ENCODE measurements at places on chromosomes 2 and 18.

DNA sequence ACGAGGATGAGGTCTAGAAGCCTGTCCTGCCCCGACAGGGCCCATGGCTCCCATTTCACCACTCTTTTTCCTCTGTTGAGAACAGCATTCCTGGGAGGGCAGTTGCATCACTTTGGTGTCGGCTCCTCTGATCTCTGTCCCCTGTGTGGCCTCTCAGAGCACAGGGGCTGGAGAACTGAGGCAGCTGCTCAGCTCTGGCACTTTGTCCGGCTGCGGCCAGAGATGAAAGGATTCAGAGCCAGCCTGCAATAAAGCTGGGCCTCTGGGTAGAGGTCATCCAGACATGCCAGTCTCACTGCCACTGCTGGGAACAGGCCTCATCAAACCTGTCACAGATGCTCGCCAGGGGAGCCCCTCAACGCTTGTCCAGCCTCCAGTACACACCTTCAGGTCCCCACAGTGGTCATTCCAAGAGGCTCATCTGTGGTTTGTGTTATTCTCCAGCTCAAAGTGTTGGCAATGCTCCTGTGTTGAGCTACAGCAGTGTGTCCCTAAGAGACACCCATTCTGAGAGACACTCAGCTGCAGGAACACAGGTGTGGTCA lies 13.1 kb upstream of the ROCK2 start:
- DNase-seq: no peak

GRCh38 chr2:128374001-128374710 lies 55.5 kb upstream of the HS6ST1 start:
- DNase-seq: peak; percentile 51

DNA sequence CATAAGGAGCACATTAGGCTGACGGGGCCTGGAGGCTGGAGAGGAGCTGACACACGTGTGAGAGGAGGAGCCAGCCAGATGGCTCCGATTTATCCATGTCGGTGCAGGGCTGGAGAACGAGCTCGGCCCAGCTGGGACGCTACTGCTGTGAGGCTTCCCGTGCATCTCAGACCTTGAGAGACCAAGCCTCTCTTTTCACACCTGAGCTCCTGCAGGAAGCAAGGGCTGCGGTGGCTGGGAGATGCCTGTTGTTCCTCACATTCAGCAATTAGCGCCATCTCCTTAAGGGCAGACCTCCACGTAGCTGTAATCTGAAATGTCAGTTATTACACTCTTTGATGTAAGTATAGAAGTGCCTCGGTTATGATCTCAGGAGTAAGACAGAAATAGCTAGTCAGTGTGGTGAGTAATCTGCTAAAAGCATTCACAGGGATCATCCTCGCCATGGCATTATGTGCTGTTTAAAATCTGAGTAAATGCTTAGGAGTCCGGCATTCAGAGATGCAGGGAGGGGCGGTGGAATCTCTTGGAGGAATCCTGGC lies 107.9 kb downstream of the PRKCE start:
- DNase-seq: peak; percentile 59

DNA sequence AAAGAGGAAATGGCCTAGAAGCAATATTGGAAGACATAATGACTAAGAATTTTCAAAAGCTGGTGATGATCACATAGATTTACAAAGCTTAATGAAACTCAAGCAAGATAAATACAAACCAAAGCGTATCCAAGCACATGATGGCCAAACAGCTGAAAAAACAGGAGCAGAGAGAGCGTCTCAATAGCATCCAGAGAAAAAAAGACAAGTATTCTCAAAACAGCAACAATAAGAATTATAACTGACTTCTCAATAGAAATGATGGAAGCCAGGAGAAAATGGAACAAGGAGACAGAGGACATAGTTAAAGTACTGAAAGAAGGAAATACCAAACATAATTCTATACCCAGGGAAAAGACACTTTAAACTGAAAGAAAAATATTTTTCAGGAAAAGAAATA lies 437.2 kb upstream of the TNP1 start:
- DNase-seq: no peak

DNA sequence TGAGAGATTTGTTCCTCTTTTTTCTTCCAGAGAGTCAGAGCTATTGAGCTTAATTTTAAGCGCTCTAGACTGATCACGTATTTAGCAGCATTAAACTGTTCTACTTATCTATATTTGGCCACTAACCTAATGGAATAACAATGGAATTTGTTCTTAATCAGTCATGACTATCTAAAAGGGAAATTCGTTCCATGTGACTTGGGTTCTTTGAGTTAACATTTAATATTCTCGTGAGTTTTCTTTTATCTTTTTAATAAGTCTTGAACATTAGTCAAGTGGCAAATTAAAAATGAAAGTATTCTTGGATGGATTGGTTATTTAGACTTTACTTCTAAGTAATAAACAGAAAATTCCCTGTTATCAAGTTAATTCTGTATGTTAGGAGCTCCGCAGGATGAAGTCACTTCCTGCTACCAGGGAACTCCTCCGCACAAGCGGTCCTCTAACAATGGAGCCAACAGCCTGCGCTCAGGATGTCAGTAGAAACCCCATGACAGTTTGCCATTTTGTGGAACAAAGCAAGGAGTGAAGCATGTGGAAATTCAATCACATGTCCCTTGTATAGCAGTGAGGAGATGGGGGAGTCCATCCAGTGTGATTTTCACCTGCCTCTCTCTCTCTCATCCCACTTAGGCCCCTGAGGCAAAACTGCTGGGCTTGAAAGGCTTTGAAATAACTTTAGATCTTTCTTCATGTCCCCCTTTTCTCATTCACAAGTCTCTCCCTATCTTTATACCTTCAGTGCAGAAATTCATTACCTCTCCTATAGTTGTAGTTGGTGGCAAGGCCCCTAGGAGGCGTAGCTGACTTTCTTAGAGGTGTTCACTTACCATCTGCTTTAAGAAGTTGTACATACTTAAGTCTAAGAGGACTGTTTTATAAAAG lies 138.1 kb downstream of the WDR7 start:
- DNase-seq: no peak

GRCh38 chr2:134206573-134206972 lies 47.3 kb upstream of the MGAT5 start:
- no peak for DNase-seq

DNA sequence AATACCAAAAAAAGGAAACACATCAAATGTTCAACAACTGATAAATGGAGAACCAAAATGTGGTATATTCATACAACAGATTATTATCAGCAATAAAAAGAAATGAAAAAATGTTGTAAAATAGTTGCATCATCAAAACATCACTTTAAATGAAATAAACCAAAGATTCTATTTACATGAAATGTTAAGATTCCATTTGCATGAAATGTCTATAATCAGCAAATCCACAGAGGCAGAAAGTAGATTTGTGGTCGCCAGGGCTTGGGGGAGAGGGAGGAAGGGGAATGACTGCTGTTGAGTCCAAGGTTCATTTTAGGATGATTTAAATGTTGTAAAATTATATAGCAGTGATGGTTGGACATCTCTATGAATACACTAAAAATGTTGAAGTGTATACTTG lies 181.9 kb downstream of the RTP5 start:
- DNase-seq: no peak

GRCh38 chr2:234474654-234475053 lies 22.2 kb downstream of the ARL4C start:
- no peak for DNase-seq

DNA sequence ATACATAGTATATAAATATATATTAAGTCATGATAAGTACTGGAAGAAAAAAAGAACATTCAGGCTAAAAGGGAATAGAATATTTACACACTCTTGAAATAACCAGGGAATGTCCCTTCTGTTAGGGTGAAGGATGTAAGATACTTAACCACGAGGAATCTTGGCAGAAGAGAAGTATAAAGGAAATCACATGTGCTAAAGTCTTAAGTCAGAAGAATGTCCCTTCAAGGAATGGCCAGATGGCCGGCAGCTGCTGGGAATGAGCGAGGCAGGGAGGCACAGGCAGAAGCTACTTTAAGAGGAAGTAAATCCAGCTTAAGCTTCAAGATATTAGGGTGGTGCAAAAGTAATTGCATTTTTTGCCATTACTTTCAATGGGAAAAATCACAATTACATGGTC lies 5.5 kb downstream of the CCDC102B start:
- DNase-seq: peak; percentile 95

DNA sequence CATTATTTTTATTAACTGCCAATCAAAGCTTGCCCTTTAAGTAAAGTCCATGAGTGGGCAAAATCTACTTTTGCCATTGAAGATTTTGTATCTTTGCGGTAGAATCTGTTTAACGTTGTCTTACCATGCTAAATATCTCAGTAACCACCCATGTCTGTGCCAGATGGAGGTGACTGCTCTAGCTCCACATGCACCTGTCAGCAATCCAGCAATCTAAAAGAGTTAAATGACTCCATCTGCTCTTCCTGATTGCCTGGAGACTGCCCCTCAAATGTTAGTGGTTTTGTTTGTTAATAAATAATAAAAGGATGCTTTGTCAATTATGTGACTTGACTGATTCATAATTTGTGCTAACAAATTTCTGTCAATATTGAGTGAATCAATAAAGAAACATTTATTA lies 141.7 kb downstream of the RBM43 start:
- DNase-seq: no peak

DNA sequence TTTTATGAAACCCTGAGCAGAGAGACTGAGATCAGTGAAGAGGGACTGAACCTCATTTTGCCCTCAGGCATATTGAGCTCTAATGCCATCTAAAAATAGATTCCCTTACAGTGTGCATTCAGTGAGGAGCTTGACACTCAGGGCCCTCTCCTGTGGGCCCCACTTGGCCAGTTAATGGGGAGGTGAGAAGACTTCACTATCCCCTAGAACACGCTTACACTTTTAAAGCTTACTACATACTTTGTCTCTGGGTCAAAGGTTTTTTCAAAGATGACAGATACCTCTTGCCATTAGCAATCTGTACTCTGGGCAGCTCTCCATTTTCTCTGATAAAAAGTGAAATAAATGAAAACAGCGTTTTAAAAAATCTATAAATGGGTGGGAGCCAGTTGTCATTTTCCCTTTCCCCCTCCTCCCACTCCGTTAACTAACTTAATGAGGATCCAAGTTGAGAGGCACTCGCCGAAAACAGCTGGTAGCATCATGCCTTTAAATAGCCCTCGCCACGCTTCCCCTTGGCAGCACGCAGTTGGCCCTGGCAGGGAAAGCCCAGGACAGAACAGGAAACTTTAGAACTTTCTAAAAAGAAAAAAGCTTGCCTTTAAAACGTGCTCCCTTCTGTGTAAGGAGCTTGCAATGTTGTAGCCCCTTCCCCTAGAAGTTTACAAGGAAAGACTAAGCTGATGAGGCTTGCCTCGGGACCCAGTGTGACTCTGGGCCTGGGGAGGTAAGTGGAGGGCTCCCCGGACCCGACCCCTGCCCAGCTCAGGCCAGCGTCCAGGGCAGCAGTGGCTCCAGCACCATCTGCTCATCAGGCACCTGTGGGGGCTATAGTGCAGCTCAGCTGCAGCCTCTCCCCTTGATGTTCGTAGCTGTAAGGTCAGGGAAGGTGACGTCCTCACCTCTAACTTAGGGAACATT lies 58.8 kb upstream of the FOSL2 start:
- no peak for DNase-seq

DNA sequence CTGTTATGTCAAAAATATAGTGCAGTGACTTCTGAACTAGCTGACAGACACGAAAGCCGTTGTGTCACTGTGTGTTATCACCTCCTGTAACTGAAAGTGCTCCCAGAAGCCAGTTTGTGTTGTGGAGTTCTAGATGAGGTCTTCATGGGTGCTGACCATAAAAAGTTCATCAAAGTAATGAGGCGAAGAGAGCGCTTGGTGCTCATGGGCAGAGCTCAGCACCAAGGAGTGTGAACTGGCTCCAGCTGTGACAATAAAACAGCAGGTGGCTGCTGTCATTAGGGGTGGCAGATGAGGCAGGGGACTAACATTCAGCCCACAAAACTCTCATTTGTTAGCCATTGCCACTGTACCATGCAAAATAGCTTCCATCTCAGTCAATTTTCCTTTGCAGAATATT lies 151.1 kb downstream of the ZNF407 start:
- DNase-seq: no peak

DNA sequence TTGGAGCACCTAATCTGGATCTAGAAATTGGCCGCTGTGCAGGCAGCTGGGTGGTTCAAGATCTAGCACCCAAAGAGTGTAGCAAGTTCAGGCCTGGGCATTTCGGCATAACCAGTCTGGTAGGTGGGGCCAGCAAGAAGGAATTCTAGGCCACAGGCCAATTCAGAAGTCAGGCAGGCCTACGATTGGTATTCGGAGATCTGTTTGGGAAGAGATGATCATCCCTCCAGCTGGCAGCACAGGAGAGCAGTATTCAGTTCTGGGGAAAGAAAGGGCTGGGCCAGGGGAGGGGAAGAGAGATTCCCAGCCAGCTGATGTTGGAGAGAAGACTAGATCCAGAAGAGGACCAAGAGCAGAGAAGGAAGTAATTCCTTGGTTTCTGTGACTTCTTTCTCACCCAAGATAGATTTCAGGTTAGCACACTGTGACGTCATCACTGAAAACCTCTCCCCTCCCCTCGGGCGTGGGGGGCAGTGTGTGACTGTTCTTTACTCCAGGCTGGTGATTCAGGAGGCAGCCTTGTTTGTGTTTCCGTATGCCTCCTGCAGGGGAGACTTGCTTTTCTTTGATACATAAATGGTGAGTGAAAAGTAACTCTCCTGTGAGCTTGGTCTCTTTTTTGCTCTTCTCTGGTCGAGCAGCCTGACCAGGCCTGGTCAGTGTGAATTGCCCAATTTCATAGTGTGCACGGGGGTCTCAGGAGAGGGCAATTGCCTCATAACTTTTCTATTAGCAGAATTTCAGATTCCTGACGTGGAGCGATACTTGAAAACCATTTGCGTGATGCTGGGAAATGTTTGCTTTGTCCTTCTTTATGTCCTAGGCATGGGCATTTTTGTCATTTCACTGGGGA lies 61.1 kb downstream of the MEIS1 start:
- peak; percentile 39 for DNase-seq

GRCh38 chr2:40348665-40349064 lies 103.2 kb downstream of the SLC8A1 start:
- peak; percentile 93 for DNase-seq

DNA sequence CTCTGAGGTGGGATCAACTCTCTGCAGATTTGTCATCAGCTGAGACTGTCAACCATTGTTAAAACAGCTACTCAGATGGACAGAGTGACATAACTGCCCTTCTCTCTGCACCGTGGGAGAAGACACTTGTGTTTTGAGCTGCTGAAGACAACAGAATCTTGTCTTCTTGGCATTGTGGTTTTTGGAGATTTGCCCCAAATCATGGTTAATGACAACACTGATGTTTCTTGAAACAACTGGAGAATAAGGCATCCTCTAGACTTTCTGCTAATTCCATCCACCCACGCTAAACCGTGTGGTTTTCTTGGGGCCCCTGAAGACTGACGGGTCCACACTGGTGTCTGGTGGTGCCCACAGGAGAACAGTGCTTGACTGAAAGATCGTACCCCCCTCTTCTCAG lies 39.5 kb downstream of the SH3BP4 start:
- no peak for DNase-seq

DNA sequence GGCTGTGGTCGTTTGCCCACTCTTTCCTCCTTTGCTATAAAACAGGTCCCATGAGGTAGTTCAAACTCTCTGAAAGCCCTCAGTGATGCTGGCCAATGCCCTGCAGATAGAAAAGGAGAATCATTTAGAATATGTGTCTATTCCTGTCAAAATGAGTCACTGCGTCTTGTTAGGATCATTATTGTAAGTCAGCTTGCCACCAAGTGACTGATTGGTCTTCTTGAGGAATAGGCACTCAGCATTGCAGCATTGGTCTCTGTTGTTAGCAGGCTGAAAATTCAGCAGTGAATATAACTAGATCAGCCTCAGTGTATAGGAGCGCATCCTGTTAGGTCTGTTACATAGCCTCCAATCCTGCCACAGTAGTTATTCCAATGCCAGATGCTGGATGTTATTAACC lies 28.9 kb downstream of the PRKRA start:
- DNase-seq: no peak

GRCh38 chr2:224970311-224970710 lies 72.0 kb downstream of the DOCK10 start:
- DNase-seq: no peak
